ENCODE measurements at places on chromosomes 5 and 9.

DNA sequence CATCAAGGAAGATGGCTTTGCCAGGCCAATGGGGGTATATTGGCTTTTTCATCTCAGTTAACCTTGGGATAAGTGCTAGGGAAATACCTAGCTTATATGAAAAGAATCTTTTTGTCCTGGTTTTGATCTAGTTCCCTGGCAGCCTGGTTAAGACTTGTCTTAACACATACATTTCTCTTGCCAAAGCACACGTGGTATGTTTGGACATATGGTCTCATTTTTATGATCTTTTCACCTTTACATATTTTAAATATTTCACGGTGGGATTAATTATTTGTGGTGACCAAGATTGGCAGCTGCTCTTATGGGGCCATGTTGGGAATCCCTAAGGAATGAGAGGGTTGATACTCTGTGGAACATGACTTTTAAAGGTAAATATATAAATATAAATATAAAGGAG lies 312.5 kb downstream of the NPR3 start:
- DNase-seq = no peak

DNA sequence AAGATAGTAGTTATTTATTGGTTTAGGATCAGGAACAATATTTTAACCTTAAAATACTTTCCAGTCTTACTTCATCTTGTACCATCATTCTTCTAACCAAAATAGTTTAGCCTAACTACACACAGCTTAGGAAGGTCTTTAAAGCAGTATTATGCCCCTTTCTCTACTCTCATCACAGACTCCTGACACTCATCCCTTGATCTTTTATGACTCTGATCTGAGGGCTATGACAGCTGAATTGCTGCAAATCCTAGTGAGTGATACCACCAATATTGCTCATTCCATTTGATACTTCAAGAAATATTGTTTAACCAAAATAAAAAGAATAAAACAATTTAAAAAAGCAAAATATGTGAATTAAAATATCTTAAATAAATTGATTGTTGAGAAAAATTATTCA lies 746.6 kb upstream of the ACO1 start:
- DNase-seq = no peak

GRCh38 chr9:31601666-31602065 lies 782.8 kb upstream of the ACO1 start:
- no peak for DNase-seq

- DNase-seq = no peak
Observed at GRCh38 chr9:114484854-114485443, 20.3 kb downstream of the WHRN start.

- no peak for DNase-seq
Observed at GRCh38 chr9:113355040-113355596, 5.8 kb downstream of the BSPRY start.

- no peak for DNase-seq
Observed at GRCh38 chr9:114030364-114030763, 47.7 kb downstream of the AMBP start.

GRCh38 chr9:4700091-4700490 lies 20.7 kb downstream of the CDC37L1 start:
- no peak for DNase-seq

DNA sequence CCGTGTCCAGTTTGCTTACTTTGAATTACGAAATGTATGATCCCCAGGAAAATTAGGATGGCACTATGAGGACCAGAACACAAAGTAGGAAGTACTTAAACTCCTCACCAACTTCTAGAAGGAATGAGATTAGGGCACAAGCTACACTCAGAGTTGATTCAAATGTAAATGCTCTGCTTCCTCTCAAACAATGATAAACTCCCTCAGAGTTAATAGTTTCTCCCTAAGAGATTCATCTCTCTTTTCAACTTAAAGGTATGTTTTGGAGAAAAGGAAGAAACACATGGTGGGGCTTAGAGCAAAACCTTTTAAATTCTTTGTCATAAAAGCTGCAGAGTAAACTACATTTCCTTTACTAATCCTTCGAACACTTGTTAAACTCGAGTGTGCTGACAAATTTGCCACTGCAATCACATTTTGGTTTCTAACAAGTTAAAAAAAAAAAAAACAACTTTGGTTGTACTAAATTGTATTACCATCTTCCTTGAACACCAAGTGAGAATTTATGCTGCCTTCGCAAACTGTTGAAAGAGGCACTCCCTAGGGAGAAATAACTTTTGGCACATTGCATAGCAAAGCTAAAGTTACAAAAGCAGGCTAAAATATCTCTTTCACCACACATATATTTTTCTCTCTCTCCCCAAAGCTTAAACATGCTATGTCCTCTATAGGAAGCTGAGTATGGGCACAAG lies 66.6 kb downstream of the DENND1A start:
- DNase-seq = no peak

DNA sequence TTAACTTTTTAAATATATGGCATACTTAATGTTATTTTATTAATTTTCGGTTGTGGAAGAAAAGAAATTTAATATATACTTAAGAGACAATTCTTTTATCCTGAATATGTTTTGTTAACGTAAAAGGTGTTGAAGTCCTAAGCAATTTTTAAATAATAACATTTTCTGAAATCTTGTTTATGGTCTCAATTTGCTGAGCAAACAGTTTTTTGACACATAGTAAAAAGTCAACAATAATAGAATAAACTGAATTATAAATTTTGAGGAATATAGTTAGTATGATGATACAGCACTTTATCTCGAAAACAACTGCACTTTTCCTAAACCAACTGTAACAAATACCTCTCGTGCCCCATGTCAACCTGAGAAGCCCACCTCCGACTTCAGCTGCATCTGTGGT lies 229.8 kb upstream of the TARS1 start:
- DNase-seq = no peak

- no peak for DNase-seq
Observed at GRCh38 chr5:87099968-87100367, 167.7 kb upstream of the RASA1 start.

GRCh38 chr5:75678155-75678554 lies 39.1 kb downstream of the POC5 start:
- DNase-seq = no peak

DNA sequence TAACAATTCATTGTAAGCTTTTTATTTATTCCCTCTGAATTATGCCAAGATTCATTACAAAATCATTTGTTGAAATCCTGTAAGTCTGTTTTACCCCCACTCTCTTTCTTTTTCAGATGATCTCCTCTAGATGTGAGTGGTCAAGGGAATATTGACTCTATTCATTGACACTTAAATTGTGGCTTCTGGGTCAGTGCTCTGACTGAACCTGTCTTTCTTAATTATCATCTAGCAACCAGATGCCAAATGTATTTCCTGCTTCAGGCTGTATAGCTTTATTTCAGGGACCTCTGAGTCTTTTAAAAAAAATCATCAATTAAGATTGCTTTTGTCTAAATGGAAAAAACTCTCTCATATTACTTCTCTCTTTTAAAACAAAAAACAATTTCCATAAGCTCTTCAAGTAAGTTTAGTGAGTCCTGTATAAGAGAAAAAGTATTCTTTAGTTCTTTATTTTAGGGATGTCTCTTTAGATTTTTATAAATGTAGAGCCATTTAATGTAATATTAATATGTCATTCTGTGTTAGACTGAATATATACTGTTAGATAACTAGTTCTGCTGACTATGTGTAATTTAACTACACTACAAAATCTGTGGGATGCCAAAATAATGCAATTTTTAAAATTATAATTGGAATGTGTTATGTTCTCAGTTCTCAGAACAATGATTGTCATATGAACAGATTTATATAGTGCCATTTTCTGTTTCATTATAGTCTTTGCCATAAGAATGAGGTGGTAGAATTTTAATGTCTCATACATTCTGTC lies 645.8 kb upstream of the EDIL3 start:
- DNase-seq = no peak

DNA sequence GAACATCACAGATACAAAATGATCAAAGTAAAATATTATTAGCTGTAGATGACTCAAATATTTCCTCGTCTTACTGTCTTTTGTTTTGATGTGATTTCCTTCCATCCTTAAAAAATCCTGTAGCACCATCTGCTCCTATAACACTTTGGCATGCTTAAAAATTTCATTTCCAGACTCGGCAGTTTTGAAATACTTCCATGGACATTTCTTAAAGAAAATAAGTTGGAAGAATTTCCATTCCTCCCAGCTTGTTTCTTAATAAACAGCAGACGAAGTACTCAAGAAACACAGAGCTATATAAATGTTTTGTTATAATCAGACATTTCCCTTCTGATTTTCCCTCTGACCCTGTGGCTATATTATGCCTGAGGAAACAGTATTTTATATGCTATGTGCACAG lies 41.2 kb upstream of the SVEP1 start:
- no peak for DNase-seq

DNA sequence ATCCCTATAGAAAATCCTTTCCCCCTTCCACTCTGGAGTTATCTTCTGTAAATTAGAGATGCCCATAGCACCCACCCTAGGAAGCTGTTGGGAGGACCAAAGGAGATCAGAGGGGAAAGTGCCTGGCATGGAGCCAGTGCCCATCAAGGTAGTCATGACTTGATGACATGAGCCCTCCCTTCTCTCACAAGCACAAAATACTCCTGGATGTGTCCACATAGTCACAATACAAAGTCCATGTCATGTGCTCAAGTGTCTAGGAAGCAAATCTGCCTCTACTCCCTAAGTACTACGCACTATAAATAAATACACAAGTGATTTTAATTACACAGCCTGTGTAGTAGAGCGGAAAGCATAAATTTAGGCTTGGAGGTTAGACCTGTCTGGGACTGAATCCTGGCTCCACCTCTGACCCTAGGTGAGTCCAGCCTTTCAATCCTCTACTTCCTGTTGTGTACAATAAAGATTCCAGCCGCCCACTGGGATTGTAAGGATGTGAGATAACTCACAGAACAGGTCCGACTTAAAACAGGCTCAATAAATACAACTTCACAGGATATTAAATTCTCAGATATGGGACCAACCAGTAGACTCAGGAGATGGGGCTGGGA lies 30.6 kb downstream of the TTC39B start:
- no peak for DNase-seq

GRCh38 chr5:116905885-116906284 lies 331.3 kb upstream of the SEMA6A start:
- no peak for DNase-seq

DNA sequence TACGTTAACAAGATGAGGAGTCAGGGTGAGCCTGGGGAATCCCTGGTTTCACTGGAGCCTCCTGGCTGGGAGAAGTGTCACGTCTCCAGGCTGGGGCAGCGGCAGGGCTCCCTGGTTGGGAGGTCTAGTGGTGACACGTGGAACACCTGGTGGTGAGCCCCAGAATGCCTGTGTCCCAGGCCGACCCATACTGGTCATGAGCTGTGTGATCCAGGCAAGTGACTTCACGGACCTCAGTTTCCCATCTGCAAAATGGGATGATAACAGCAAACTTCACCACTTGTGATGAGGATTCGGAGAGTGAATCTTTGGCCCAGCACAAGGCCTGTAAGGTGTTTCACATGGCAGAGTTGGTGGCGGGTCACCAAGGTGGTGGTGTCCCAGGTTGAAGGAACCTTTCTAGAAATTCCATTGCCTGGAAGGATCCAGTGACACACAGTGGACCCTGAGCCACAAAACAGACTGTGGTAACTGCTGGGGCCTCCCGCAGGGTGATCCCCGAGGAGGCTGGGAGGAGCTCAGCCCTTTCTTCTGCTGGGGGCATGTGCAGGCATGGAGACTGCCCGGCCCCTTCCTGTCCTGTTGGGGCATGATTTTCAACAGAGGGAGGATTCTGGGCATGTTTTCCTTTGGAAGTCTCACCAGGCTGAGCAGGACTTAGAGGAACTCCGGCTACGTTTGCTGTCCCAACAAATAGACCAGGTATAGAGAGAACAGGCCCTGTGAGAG lies 153.9 kb upstream of the IER5L start:
- DNase-seq = no peak

GRCh38 chr9:87516926-87517290 lies 19.2 kb downstream of the DAPK1 start:
- DNase-seq = no peak

DNA sequence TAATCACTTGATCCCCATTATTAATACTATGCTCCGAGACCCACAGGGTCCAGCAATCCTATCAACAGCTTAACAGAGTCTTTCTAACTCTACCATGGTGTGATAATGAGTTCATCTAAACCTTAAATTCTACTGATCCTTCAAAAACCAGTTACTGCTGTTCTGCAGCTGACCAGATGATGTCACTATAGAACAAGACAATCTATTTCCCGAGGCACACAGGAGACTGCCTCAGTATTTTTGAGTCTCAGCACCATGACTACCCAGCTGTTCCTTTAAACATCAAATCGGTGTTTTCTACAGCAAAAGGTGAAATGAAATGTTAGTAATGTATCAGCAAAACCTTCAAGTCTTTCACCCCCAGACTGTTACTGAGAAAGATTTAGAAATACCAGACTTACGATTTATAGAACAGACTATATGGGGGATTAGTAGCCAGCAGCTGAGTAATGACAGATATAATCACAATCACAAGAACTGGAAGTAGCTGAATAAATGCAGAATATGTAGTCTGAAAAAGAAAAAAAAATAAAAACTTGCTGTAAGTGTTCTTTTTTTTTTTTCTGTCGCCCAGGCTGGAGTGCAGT lies 16.9 kb downstream of the DNAJC18 start:
- DNase-seq = no peak

GRCh38 chr5:112388074-112388473 lies 31.0 kb downstream of the EPB41L4A start:
- no peak for DNase-seq

DNA sequence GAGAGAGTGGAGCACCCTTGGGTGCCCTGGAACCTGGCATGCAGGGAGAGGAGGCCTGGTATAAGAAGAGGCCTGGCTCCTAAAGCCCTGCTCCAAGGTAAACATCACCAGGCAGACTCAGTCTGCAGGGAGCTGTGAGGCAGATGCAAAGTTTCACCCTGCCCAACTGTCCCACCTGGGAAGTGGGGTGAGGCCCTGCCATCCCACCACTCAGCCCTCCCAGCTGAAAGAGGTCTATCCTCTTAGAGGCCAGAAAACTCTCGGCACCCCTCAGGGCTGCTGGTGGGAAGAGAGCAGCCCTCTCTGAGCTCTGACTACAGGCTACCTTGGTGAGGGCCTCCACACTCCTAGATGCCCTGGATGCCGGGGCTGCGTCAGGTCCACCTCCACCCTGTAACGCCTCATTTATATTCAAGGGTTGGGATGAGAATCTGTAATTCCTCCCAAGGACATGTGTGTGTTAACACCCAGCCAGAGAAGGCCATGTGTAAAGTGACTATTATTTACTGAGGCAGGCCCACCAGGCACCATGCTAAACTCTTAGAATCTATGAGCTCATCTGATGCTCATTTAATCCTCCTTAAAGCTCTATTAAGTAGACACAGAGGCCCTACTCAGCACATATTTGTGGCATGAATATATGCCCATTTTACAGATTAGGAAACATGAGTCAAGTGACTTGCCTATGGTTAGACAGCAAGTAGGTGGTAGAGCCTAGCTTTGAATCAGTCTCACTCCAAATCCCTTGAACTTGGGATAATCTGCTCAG lies 205.9 kb downstream of the FSTL4 start:
- no peak for DNase-seq

Data from stimulated activated CD8-positive, alpha-beta memory T cell treated with anti-CD3 and anti-CD28 coated beads, Interleukin-7, amount 100 ng/mL, for 1 hour (primary cell).